ENCODE measurements at places on chromosomes 16 and 17.

- no peak for DNase-seq
Measured at GRCh38 chr16:87739801-87740200, 26.0 kb downstream of the KLHDC4 start.

DNA sequence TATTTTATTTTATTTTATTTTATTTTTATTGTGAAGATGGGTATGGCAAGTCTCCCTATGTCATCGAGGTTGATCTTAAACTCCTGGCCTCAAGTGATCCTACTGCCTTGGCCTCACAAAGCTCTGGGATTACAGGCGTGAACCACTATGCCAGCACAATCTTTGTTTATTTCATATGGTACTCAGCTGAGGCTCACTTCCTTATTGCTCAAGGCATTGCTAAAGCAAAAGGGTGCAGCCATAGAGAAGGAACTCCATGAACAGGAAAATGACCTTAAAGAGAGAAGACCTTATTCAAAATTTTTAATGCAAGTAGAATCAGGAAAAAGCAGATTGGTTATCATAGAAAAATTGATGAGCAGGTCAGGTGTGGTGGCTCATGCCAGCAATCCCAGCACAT lies 110.6 kb upstream of the RBBP6 start:
- DNase-seq: no peak

DNA sequence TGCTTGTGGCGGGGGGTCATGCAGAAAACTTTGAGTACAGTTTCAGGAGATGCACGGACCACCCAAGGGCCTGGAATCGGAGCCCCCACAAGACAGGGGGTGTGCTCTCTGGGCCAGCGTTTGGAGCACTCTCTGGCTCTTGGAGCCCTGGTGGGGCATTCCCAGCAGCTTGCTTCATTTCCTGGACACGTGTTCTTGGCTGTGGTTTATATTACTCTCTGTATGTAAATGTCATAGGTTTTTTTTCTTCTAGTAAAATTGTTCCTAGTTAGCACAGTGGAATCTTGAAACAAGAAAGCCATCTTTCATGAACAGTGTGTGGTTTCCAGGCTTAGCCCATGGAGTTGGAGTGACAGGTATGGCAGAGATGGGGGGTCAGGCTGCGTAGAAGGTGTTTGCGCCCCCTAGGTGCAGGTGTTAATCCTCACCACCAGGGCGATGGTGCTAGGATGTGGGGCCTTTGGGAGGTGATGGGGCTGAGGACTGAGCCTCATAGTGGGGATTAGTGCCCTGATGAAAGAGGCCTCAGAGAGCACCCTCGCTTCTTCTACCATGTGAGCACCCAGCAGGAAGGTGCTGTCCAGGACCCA lies 79.8 kb downstream of the JPH3 start:
- DNase-seq: no peak

GRCh38 chr16:48609652-48610029 lies 339 bp downstream of the N4BP1 start:
- no peak for DNase-seq

GRCh38 chr17:19876529-19877161 lies 8.9 kb upstream of the ULK2 start:
- no peak for DNase-seq

GRCh38 chr16:10191096-10191495 lies 8.9 kb upstream of the GRIN2A start:
- no peak for DNase-seq

DNA sequence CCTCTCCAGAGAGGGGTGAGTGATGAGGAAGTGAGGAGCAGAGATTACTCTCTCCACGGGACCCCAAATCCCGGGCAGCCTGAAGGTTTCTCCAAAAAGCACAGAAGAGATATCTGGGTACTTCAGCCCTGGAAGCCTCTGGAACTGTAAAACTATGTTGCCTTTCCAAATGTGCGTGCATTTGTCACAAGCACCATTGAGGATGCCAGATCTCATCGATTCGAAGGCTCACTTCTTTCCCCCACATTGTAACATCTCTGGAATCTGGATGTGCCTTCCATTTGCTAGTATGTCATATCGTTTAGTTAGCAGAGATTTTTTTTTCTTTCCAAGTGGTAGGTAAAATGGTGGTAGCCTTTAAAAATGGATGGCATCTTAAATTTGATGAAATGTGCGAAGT lies 45.8 kb downstream of the ABCC12 start:
- DNase-seq: no peak

DNA sequence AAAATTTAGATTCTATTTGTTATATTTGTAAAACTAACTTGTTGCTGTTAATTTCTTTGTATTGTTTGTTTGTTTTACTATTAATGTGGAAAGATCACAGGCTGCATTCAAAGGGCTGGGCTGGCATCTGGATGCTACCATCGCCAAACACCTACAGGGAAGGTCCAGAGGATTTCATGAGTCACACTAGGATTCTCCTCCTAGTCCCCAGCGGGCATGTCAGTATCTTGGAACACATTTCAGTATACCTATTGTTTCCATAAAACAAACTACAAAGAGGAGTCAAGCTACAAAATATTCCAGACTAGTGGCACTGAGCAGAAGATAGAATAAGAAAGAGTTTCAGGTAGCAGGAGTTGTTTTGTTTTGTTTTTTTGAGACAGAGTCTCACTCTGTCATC lies 55.3 kb downstream of the NOG start:
- DNase-seq: no peak

- DNase-seq: no peak
Measured at GRCh38 chr16:17403859-17404545, 66.8 kb downstream of the XYLT1 start.

GRCh38 chr17:73799096-73799495 lies 154.9 kb upstream of the SDK2 start:
- no peak for DNase-seq

GRCh38 chr17:61463316-61464129 lies 11.3 kb downstream of the TBX4 start:
- DNase-seq: no peak

Measured in stimulated activated CD4-positive, alpha-beta T cell treated with anti-CD3 and anti-CD28 coated beads, Interleukin-4, amount 100 ng/mL, for 24 hours (primary cell).